ENCODE measurements at places on chromosomes 2 and 18. TPM values are rescaled to one million over a fixed set of nuclear protein-coding genes. Genes with fewer than 3 reads are reported as not detected.

The BCL11A gene
- 40.7 TPM for total RNA-seq

The FEV gene
- total RNA-seq = 2.7 TPM

GRCh38 chr2:44777537-44777936, 164.0 kb upstream of the SIX3 start:
- no peak for DNase-seq

The ACVR1C gene
- 9.2 TPM for total RNA-seq

The KCNK3 gene
- 0.92 TPM for total RNA-seq

- no peak for DNase-seq
These were observed 39.9 kb upstream of the SP3 start for GRCh38 chr2:174004905-174005605.

DNA sequence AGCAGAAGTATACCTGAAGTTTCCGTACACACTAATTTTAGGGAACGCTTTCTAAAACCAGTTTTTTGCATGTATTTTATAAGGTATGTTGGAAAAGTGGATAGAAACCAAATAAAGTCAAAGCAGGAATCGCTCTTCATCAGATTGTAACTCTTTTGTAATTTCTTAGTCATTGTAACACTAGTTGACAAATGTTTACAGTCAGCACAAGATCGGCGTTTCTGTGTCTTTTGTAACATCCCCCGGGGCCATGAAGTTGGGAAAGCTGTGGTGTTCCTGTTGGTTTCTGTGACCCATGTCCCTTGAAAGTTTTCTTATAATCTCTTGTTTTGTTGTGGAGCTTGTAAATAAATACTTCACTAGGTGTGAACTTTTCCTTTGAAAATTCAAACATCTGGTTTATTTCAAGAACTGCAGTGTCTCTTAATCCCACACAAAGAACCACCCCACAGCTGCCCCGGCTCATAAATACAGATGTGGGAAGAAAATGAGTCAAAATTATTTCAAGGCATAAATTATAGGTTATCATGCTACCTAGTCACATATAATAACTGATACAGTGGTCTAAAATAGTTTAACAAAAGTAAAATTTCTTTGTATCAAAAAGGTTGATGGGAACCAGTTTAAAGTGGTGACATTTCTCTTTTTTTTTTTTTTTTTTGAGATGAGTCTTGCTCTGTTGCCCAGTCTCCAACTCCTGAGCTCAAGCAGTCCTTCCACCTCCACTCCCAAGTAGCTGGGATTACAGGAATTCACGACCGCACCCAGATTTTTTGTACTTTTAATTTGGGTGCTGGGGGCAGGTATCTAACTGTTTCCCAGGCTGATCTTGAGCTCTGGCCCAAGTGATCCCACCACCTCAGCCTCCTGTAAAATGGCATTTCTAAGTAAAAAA, 751 bp upstream of the NMI start:
- no peak for DNase-seq

The SLC30A3 gene
- total RNA-seq = not detected

All from mucosa of descending colon (tissue), 3 donors.